ENCODE measurements at places on chromosomes 11 and 22.

DNA sequence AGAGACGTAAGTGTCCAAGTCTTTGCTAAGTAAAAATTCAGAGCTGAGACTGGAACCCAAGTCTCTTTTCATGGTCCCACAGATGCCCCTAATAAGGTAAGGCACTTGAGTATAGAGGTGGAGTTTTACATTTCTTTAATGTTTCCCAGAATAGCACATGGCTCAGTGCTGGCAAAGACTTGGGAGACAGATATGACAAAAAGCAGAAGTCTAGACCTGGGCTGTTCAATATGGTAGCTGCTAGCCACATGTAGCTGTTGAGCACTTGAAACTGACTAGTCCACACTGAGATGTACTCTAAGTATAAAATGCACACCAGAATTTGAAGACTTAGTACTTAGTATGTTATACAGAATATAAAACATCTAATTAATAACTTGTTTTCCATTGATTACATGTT is 17.6 kb downstream of the VSTM5 start:
- DNase-seq = no peak

- DNase-seq = no peak
Observed at GRCh38 chr11:28072321-28072720, 35.6 kb downstream of the KIF18A start.

DNA sequence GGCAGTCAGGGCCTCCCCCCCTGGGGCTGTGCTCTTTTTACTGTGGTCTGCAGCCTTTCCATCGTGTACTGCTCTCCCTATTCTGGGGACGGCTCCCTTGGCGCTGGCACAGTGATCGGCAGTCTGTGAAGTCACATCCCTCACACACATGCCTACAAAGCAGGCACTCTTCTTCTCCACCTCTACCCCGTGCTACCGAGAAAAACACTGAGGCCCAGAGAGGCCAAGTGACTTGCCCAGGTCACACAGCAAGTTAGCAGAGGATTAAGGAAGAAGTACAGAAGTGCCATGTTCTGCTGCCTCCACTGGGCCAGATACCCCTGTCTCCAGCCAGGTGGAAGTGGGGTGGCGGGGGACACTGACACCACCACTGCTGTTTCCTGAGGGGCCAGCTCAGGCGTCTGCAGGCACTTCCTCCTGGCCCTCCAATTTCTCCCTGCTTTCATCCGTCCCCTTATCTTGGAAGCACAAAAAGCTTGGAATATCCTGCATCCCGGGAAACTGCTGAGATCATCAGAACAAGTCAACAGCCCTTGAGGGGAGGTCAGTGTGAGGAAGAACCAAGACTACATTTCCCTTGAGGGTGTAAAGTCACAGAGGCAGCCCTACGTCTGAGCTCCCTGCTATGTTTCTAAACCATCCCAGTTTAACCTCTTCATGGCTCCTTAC is 30.2 kb upstream of the KLHL35 start:
- DNase-seq = no peak

DNA sequence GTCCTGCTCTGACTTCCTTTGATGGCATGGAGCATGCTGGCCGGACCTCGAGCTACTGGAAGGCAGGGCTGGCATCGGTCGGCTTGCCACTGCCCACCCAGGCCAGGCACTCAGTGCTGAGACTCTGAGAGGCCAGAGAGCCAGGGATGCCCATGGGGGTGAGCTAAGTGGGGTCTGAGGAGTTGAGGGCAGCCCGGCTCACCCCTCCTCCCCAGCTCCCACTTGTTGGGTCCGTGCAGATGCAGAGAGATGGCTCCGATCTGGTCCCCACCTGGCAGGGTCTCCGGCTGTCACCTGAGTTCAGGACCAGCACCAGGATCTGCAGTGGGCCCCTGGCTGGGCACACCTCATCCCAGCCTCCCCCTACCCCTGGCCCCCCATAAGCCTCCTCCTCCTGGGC is 13.3 kb downstream of the LSP1 start:
- DNase-seq = no peak

- no peak for DNase-seq
Observed at GRCh38 chr11:74069146-74070046, 60.5 kb upstream of the UCP3 start.

DNA sequence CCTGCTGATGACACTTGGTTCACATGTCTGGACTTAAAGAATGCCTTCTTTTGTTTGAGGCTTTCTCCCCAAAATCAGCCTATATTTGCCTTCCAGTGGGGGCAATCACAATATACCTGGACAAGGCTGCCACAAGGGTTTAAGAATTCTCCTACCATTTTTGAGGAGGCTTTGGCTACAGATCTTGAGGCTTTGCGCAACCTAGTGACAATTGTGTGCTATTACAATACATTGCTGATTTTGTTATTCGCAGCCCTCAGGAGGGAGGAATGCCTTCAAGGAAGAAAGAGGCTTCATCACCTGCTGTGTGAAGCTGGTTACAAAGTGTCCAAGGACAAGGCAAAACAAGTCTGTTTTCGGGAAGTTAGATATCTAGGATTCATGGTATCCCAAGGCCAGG is 50.8 kb upstream of the OR4C15 start:
- no peak for DNase-seq

DNA sequence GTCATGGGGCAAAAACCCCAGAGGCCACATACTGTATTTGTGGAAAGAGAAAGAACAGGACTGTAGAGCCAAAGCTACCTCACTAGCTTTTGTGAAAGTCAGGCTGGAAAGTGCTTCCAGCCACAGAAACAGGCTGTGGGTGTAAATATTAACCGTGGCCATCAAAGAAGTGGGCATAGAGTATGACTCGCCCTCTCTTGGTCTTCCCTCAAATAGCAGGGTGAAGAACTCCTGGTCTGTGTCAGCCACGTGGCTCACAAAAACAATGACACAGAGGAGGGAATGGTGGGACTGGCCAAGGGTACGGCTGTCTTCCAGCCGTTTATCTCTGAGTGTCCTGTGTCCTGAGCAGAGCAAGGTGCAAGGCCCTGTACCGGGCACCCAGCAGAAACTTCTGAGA is 37.6 kb upstream of the UBASH3B start:
- no peak for DNase-seq

GRCh38 chr11:62611705-62612365 is 740 bp downstream of the EML3 start:
- peak; percentile 49 for DNase-seq

DNA sequence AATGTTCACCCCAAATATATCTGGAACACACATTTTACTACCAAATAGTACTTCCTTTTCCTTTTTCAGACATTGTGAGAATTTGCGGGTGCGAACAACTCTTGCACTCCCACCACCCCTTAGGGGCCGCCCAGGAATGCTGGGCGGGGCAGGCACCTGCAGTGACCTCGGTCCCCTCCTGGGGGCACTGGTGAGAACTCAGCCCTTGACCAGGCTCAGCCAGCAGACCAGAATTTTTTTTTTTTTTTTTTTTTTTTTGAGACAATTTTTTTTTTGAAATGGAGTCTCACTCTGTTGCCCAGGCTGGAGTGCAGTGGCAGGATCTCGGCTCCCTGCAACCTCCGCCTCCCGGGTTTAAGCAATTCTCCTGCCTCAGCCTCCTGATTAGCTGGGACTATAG is 75.8 kb downstream of the ARHGAP8 start:
- peak; percentile 71 for DNase-seq

DNA sequence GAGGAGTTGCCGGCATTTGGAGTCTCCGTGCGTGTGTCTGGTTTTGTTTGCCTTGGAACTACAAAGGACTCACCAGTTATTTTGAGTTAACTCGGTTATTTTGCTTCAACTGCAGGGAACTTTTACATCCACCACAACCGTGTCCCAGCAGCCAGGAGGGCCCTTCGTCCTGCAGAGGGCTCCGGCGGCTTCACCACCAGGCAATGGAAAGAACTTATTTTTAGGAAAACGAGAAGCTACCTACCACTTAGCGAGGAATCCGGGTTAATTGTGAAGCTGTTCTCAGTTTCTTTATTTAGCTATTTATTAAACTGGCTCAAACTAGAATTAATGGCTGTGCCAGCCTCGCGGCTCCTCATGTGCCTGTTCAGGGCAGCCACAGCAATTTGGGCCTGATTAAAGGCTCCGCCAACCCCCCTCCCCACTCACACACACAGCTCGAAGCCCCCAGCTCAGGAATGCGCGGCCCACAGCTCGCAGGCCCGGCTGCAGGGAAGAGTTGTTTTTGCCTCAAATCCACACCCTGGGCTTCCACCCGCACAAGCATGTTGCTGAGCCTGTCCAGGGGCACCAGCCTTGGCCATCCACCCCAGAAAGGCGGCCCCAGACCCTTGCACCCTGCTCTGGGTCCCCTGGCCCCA is 55.9 kb upstream of the FGF3 start:
- no peak for DNase-seq

- DNase-seq = no peak
Observed at GRCh38 chr11:66123902-66124301, 53.8 kb downstream of the PACS1 start.

- DNase-seq = no peak
Observed at GRCh38 chr11:104291646-104292045, 127.7 kb upstream of the PDGFD start.

DNA sequence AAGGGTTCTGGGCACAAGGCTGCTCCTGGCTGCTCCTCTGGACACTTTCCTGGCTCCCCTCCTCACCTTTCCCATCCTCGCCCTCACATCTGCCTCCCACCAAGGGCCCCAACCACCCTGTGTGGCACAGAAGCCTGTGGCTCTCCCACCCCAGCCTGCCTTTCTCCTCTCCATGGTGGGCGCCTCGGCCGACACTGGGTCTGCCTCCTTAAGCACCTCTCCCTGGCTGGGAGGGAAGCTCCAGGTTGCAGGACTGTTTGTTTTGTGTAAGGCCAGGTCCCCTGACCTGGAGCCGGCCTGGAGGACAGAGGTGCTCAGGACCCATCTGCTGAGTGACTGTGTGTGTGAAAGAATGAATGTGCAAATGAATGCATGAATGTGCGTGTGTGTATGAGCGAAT is 14.1 kb downstream of the MUC6 start:
- no peak for DNase-seq

GRCh38 chr11:1235306-1235900 is 12.5 kb downstream of the MUC5B start:
- DNase-seq = no peak

GRCh38 chr11:75721852-75722668 is 4.4 kb downstream of the MOGAT2 start:
- DNase-seq = no peak

DNA sequence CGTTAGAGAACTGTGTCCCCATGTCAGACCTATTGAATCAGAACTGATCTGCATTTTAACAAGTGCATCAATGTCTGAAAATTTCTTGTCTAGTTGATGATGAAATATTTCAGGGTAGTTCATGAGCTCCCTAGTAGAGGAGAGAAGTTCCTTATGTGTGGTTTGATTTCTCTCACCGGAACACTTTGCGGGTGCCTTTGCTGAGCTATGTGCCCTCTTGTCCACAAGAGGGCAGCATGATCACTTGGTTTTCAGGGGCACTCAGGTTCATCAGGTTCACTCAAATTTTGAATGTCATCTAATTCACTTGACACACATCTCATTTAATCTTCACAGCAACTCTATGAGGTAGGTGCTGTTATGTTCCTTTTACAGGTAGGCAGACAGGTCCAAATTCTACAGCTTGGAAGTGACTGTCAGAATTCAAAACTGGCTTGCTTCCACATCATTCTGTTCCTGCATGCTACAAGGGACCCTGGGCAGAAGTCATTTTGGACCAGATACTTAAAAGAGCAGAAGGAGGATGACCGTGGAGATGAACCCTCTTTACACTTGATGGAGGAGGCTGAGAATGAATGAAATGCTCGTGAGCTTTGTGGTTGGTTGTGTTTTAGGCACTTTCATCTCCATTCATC is 55.6 kb downstream of the P4HA3 start:
- peak; percentile 70 for DNase-seq

DNA sequence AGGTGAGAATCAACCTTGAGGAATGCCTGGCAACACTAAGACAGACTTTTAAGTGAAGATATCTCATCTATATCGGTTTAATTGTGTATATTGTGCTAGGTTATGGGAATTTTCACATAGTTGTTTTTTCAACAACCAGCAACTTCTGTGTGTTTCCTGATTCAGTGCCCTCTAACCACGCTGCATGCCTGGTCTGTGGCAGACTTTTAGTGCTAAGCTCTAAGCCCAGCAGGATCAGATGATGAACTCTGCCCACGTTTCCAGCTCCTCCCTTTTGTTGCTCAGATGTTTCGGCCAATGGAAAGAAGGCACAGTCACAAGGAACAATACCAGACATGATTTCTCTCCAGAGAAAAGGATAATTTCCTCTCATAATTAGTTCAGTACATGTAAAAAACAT is 1.4 kb upstream of the VWA5A start:
- DNase-seq = no peak

GRCh38 chr22:27775758-27776649 is 25.6 kb downstream of the MN1 start:
- no peak for DNase-seq

GRCh38 chr11:121722431-121723245 is 269.9 kb upstream of the SORL1-AS1 start:
- DNase-seq = no peak

GRCh38 chr22:21047035-21047661 is 1.4 kb downstream of the LRRC74B start:
- no peak for DNase-seq
